ENCODE measurements at places on chromosomes 1 and 21.

- no peak for DNase-seq
Observed at GRCh38 chr1:166432655-166433054, 265.9 kb upstream of the FAM78B start.

DNA sequence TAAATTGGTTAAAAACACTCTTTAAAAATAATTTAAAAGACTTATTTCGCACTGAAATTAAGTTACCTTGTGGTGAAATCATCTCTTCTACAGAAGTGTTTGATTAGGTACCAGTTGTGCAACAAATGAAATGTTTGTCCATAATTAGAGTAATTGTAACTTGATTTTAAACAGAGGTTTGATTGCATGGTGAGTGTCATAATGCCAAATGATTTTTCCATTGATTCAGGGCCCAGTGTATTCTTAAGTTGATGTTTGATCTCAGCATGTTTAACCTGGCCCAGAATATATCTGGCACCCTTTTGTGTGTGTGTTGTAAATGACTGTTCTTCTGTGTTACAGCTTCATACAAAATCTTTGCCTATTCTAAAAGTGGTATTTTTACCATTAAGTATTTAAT is 28.5 kb downstream of the LRRC8B start:
- no peak for DNase-seq

GRCh38 chr1:26210147-26210870 is 19.9 kb downstream of the CATSPER4 start:
- no peak for DNase-seq

DNA sequence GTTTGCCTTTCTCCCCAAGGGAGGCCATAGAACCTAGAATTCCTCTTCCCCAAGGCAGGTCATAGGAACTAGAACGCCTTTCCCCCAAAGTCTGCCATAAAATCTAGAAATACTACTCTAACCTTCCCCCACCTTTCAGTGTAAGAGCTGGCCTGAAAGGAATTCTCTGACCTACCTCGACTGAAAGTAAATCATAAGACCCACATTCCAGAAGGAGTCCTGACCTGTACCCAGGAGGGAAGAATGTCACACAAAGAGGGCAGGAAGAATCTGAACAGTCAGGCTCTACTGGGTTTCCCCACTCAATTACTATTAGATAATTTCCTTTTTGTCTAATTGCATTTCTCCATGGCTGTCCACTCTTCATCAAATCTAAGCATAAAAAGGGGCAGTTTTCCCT is 5.7 kb upstream of the ATG4C start:
- DNase-seq = no peak

DNA sequence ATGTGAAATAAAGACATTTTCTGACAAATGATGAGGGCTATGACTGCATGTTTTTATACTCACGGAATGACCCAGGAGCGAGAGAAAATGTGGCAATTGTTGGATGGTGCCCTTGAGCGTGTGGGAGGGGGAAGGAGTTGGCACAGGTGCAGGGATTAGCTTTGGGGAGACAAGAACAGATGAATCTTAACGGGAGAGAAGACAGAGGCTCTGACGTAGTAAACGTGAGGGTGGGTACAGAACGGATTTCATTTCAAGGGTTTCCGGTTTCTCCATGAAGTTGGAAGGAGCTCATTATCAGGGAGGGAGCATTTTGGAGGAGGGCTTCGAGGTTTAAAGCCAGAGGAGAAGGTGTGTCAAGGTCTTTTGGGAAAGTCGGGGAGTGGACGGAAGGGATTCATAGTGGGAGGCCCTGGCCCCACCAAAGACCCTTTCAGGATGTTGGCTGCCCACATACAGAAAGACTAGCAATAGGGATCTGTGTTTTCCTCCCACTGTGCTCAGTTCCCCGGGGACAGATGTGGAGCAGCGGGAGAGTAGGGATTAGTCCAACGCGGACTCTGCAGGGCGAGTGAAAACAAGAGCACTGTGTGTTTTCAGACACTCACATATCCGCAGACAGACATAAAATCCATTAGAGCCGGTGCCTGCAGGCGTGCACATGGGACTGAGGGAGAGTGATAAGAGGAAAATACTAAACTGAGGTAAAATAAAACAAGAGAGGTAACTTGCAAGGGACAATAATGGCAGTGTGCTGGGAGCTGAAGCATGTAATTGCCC is 584.1 kb downstream of the AJAP1 start:
- no peak for DNase-seq

DNA sequence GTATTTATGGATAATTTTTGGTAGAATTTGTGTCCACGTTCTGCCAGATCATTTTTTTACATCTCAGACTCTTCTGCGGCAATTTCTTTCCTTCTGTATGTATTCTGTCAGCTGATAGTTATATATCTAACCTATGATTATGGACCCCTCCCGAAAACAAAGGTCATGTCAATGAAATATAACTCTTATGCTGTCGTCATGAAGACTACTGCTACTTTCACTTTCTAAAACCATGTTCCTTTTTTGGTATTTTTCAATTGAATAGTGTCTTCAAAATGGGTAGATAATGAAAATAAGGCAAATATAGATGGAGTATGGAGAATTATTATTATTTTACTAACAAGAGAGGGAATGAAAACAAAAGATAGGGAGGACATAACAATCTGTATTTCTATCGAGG is 3.2 kb downstream of the ANGPTL1 start:
- DNase-seq = no peak

DNA sequence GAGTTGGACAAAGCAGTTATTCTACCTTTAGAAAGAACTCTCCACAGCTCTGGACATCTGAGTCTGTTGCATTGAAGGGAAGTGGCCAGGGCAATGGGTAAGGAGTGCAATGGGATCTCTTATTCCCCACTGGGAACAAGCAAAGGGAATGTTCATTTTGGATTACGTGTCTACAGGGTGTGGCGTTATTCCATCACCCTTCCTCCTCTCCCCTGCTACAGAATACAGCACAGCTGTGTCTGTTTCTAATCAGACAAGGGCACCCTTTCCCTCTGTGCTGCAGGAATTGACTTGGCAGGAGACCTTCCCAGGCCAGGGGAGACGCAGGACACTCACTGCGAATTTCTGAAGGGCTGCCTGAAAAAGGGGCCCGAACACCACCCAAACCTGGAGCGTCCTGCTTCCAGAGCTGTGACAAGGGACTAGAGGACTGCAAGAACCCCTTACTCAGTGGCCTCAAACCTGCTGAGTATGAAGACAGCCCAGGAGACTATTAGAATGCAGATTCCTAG is 163.6 kb upstream of the RAB4A start:
- no peak for DNase-seq

GRCh38 chr1:8497210-8497819 is 179.4 kb downstream of the SLC45A1 start:
- peak; percentile 94 for DNase-seq

DNA sequence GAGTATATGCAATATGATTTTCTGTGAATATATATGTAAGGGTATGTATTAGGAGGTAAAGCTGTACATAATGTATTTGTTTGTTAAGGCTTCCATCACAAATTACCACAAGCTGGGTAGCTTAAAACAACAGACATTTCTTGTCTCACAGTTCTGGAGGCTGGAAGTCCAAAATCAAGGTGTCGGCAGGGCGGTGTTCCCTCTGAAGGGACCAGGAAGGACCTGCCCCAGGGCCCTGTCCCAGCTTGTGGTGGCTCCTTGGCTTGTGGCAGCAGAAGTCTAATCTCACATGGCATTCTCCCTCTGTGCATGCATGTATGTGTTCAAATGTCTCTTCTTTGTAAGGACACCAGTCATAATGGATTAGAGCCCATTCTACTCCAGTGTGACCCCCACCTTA is 17.1 kb downstream of the TRIM67 start:
- no peak for DNase-seq

DNA sequence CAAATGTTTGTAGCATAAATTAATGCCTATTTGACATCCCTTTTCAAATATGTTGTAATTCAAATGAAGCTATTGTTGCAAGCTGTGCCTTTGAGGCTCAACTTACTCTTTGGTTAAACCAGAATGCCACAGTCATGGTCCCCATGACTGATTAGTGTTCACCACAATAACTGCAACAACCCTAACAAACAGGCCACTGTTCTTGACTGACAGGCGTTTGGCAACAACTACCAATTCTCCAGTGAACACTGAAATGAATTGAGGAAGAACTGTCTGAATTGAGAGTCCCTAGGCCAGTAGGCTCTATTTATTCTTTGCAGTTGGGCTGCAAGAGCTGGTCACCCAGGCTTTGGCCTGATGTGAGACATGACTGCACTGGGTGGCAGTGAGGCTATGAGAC is 6.6 kb upstream of the TMEM167B start:
- no peak for DNase-seq

GRCh38 chr1:152960452-152961044 is 9.9 kb upstream of the SPRR4 start:
- DNase-seq = no peak

DNA sequence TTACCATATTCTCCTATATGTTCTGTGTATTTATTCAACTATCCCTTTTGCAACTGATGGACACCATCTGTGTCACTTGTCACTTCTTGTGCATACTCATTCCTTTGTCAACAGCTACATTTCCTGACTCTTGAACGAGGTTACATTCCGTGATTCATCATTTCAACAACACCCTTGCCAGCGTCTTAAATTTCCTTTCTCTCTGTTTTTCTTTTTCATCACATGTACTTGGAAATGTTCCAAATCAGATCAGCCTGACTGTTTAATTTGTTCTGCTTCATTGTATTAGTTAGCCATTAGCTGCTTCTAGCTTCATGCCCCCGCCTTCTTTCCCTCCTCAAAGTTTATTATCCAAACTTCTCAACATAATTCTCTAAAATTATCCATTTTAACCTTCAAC is 173.0 kb downstream of the ADGRL4 start:
- DNase-seq = peak; percentile 64

- no peak for DNase-seq
Observed at GRCh38 chr1:87167848-87168525, 160.7 kb upstream of the LMO4 start.

DNA sequence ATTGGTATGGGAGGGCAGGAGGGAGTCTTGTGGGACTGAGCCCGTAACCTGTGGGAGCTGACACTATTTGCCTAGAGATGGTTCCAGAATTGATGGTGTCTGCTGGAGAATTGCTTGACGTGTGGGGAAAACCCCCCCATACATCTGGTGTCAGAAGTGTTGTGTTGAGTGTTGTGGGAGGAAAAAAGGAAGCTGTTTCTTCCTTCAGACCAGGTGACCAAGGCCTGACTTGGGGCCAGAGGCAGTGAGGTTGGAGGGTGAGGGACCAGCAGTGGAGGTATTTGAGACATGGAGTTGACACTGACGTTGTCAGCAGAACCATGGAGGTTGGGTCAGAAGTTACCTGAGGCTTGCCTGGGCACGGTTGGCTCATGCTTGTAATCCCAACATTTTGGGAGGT is 8.3 kb downstream of the SHISAL2A start:
- no peak for DNase-seq

DNA sequence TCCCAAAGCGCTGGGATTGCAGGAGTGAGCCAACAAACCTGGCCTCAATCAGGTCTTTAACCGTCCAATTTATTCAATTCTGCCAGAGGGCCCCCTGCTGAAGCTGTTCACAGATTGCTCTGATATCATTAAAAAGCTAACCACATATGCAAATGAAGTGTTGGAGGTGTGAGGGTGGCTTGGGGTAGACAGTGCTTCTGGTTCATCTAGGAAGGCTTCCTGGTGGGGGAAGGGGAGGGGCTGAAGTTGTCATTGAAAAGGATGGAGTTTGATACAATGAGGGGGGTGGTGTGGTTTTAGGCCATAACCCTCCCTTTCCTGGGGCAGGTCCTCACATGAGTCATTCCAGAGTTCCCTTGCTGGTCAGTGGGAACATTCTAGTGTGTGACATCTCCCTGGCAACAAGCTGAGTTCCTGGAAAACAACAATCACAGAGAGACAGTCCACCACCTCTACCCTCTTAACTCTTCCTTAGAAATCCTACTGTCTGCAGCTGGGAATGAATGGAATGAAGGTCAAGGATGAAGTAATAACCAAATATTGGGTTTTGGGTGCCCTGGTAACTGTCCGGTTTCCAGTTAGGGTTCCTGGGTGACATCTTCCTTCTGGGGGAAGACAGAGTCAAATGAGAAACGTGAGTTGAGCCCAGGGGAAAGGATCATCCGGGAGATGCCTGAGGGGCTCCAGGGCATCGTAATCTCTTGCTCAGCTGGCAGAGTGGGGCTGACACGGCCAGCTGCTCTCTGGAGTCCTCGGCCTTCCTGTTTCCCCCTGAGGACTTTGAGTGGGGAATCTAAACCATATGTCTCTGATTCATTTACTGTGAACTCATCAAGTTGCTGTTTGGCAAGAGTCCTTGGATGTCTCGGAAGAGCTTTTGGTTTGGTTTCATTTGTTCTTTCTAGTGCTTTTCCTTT is 32.2 kb downstream of the BATF3 start:
- DNase-seq = peak; percentile 100

DNA sequence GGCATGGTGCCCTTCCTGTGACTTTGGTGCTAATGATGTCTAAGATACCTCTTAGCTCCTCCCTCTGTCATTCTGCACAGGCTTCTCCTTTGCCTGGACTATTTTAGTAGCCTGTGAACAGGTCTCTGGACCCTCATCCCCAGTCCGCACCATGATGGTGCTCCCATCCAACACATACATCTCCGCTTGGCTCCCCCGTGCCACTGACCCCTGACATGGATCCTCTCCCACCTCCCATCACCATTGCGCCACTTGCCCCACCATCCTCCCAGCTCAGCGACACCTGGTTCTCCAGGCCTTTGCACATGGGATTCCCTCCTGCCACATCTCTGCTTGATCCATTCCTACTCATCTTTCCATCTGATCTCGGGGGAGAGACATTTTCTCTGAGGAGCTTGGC is 33.9 kb downstream of the RUNX3 start:
- DNase-seq = no peak

- no peak for DNase-seq
Observed at GRCh38 chr1:42886800-42887199, 40.4 kb downstream of the ZNF691 start.

DNA sequence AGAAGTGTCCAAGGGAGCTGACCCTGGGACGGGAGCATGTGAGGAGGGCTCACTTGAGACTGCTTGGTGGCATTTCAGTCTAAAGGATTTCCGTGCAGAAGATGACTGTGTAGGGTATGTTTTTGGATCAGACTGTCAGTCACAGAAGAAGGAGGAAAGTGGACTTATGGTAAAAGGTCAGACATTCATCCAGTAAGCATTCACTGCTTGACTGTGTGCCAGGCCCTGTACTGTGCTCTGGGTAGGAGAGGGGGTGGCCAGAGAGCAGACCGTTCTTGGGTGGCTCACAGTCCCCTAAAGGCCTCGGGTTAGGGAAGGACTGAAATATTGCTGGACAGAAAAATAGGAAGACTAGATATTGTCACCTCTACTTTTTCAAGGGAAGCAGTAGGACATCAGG is 2.1 kb upstream of the SERINC2 start:
- DNase-seq = no peak

DNA sequence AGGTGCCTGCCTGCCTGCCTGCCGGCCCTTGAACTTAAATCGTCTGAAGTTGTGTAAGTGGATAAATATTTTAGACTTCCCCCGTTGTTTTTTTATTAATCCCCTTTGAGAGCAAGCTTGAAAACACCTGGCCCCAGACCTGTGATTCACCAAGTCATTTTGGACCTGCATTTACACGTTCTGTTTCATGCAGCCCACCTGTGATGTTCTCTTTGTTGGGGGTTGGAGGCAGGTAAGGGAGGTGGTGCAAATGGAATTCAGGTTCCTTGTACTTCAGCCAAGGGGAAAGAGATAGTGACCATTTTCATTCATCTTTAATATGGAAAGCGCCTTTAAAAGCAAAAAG is 1.2 kb downstream of the SLC37A1 start:
- DNase-seq = no peak

Data from mesenchymal stem cell (in vitro differentiated cells and primary cell).